ENCODE measurements at places on chromosomes 6 and 20. TPM values are rescaled to one million over a fixed set of nuclear protein-coding genes. Genes with fewer than 3 reads are reported as not detected.

The SLC26A8 gene
- total RNA-seq, result under 0.01 TPM

The WFDC6 gene
- total RNA-seq, result not detected

The FOXC1 gene
- total RNA-seq, result 2.6 TPM

The SERPINB6 gene
- total RNA-seq, result 88.2 TPM

The EYS gene
- total RNA-seq, result under 0.01 TPM

The C6orf120 gene
- 47.3 TPM for total RNA-seq
